Stimulated activated CD8-positive, alpha-beta memory T cell treated with anti-CD3 and anti-CD28 coated beads, Interleukin-2, amount 100 ng/mL, for 48 hours (primary cell): ENCODE measurements at places on chromosomes 2 and 18.

DNA sequence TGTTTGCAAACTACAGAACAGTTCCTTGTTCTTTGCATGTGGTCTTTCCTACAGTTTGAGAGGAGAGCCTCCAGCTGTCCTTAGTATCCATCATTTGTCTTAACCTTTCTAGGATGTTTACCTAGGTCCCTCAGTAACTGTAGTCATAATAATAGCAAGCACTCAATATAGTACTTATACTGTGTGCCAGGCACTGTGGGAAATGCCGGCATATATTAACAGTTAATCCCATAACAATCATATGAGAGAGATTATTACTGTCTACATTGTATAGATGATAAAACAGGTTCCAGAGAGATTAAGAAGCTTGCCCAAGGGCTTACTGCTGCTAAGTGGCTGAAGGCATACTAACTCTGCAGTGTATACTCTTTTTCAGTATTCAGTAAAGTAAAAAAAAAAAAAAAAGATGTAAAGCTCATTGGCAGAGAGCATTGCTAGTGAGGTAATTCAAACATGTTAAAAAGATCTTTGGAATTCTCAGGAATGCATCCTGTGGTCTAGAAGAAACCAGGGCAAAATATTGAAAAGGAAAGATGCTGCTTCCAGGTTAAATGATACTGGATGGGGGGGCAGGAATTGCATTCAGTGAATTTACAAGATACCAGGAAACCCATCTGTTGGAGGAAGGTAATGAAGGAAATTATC lies 72.3 kb downstream of the SPTBN1 start:
- DNase-seq: no peak

DNA sequence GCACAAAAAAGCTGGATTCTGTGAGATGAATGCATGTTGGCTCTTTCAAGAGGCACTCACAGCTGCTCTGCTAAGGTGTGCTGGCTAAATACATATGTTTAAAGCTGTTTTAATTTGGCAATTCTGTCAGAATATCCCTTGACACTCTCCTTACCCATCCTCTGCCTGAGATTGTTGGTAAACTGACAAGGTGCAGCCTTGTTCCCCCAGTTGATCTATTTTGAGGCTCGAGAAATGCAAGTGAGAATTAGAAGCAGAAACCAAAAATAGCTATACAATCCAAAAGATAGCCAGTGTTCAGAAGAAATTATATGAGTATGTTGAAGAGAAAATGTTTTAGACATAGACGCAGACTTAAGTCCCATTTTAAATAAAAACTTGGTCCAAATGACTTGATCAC lies 971.7 kb upstream of the GYPC start:
- no peak for DNase-seq

- DNase-seq: no peak
These were observed 517 bp downstream of the GCFC2 start for GRCh38 chr2:75710220-75710576.

- DNase-seq: no peak
These were observed 2.7 kb downstream of the MIB1 start for GRCh38 chr18:21743166-21743832.

GRCh38 chr18:79498662-79499061 lies 102.9 kb downstream of the NFATC1 start:
- DNase-seq: no peak

DNA sequence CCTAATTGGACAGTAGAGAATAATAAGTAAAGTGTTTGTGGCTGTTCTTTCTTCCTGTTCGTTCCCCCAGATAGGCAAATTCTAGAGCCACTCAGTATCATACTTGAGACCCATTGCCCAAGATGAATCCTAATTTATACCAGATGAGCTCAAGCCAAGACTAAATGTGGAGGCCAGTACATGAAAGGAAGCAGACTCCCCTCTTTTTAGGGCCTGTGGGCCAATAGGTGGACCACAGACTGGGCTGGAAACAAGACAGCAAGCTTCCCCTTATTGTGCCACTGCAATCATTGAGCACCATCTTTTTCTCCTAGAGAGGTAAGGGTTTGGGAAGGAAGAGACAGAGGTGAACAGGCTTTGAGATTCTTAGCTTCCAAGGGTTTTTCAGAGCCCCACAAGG lies 141.9 kb downstream of the MGAT5 start:
- DNase-seq: no peak

DNA sequence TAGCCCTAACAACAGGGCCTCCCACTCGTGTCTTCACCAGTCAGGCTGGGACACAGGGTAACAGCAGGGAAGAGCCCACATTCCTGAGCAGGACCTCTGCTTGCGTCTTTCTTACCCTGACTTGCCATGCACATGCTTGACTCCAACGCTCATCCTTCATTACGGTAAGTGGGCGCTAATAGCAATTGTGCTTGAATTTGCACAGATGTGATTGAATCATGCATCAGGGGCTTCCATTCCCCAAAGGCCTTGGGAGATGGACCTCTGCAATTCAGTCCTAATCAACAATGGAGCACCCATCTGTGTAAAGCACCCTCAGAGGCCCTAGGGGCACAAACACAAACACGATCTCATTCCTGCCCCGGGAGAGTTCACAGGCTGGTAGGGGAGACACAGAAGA lies 13.5 kb downstream of the TEX51 start:
- no peak for DNase-seq

- no peak for DNase-seq
These were observed 8.0 kb downstream of the ATP8B1 start for GRCh38 chr18:57794951-57795728.

- DNase-seq: no peak
These were observed 135.0 kb upstream of the ARL4C start for GRCh38 chr2:234631646-234632514.

GRCh38 chr2:222708274-222708710 lies 36.8 kb downstream of the MOGAT1 start:
- DNase-seq: peak; percentile 71

- no peak for DNase-seq
These were observed 170.4 kb downstream of the NCK2 start for GRCh38 chr2:105915005-105915558.

DNA sequence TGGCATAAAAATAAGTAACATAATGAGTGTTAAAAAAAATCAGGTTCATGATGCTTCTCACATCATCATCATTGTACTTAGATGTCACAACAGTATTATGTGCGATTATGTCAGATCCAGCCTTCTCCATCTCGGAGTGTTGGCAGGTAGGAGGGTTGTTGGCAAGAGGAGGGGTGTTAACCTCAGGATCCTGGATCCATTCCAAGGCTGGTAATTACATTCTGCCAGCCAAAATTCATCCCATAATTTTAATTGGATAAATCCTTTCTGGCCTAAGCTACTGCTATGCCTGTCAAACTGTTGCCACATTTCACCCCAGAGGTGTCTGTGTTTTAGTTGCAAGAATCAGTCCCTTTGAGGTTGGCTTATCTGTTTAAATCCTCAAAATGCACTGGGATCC lies 891 bp upstream of the FTCDNL1 start:
- DNase-seq: no peak

- DNase-seq: no peak
These were observed 202.1 kb downstream of the CYP26B1 start for GRCh38 chr2:71945603-71945959.

GRCh38 chr2:88126772-88127637 lies 857 bp downstream of the FABP1 start:
- no peak for DNase-seq

GRCh38 chr2:153823880-153824279 lies 47.8 kb upstream of the GALNT13 start:
- no peak for DNase-seq

GRCh38 chr2:152466980-152467676 lies 132.2 kb downstream of the FMNL2 start:
- DNase-seq: no peak

DNA sequence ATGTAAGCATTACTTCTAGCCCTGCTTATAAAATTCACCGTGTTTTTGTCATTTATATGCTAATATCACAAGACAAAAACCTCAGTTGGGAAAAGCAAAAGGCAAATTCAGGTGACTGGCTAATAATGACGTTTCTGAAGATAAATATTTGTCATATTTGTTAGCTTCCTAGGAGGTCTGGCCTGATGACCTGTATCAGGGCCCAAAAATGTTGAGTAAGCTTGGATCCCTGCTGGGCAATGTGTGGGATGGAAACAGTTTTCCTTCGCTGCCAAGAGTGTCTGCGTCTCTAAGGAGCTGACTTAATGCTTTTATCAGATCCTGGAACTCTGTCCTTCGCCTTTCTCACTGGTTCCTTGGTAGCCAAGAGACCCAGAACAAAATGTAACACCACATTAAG lies 230.1 kb upstream of the PXDN start:
- no peak for DNase-seq

DNA sequence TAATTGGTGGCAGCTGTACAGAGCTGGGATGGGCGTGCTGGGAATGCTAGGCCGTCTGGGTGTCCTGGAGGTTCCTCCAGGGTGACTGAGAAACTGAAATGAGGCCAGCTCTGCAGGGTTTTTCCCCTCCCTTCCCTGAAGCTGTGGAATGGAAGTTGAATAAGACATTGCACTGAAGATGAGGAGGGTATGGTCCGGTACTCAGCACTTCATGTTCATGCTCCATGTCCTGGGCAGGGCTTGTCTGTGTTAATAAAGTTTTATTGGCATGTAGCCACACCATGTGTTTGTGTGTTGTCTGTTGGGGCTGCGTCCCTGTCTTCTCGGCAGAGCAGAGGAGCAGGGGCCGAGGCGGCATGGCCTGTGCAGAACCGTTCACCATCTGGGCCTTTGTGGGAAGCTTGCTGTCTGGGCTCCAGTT lies 154.0 kb downstream of the LDLRAD4 start:
- no peak for DNase-seq

- no peak for DNase-seq
These were observed 57.7 kb downstream of the TSHZ1 start for GRCh38 chr18:75268364-75268646.

- no peak for DNase-seq
These were observed 17.3 kb downstream of the PIK3C3 start for GRCh38 chr18:41972067-41972925.

DNA sequence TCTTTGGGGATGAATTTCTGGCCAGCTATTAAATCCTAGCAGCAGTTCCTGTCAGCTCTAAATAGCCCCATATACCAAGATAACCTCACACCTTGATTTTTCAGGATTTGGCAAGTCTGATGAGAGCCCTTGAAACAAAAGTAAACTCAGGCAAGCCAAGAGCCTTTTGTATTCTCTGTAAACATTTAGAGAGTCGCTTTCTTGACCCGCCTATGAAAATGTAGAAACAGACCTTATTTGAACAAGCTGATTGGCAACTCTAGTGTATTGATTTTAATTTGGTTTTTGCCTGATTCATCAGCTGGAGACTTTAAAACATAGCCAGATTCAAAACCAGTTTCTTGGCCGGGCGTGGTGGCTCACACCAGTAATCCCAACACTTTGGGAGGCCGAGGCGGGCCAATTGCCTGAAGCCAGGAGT lies 43.4 kb downstream of the CABLES1 start:
- DNase-seq: no peak

DNA sequence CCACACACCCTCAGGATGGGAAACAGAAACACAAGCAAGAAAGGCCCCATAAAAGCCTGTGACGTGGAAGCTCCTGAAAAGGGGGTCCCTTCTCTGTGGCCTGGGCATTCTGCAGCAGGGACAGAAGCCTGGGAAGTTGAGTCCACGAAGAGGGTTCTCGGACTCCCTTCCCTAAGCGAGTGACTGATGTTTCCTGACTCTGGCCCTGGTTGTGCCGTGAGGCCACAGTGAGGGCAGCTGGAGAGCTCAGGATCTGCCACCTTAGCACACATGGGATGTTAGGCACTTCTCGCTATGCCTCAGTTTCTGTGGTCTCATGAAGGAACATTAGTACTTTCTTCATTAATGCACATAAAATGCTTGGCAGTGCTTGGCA lies 87.2 kb upstream of the ZFP36L2 start:
- DNase-seq: no peak

DNA sequence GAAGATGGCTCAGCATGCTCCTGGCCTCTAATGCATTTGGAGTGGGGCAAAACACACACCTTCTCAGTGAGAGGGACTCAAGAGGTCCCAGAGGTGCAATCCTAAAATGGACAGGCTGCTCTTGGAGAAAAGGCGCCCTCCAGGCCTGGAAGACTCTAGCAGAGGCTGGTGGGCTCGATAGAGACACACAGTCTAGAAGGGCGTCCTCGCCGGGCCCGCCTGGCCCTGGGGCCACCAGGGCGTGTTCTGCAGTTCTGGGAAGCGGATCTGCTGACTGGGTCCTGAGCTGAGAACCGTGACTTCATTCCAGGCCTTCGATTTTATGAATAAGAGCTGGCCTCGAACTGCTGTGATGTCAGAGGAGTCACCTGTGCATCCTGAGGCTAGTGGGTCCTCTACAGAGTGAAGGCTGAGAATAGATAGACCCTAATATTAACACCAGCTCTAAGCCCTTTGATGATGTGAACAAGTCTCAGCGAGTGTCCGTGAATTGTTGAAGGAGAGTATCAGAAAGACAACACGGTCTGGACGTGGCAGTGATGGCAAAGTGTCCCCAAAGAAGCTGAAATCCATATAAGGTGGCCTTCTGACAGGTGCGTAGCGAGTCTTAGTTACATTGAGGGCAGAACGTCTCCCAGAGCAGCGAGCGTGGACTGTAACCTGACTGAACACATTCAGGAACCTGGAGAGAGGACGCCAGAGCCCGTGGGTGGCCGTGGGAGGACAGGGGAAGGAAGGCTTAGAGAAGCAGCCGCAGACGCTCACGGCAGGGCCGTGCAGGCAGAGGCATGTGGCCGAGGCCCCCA lies 136.9 kb downstream of the PTGR3 start:
- DNase-seq: no peak

- DNase-seq: no peak
These were observed 2.0 kb upstream of the GAL3ST2 start for GRCh38 chr2:241774419-241775222.

- no peak for DNase-seq
These were observed 434.9 kb upstream of the LYPD1 start for GRCh38 chr2:133104871-133105270.

GRCh38 chr2:12720278-12720620 lies 3.5 kb downstream of the TRIB2 start:
- DNase-seq: no peak

GRCh38 chr2:217993817-217994463 lies 8.9 kb downstream of the TNS1 start:
- peak; percentile 56 for DNase-seq

GRCh38 chr2:102033750-102034682 lies 42.3 kb downstream of the IL1R2 start:
- DNase-seq: no peak

DNA sequence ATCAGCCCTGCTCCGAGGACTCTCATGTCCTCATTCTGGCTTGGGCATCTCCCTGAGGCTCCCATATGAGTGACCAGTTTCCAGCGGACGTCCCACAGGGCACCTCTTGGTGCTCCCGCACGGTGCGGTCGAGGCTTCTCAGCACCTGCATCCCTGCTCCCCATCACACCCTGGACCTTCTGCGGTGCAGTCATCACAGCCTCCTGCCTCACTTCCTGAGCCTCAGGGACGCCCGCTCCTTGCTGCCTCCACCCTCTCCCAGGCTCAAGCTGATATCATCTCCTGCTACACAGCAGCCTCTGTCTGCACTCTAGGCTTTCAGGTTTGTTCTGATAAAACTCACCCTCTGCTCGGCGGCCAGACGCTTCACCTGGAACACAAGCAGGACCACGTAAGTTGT lies 185.0 kb downstream of the TMEM18 start:
- DNase-seq: no peak

- DNase-seq: no peak
These were observed 714.6 kb downstream of the MBD2 start for GRCh38 chr18:53509886-53510285.

- DNase-seq: no peak
These were observed 456.5 kb downstream of the METTL4 start for GRCh38 chr18:2114765-2115164.

- DNase-seq: no peak
These were observed 680.1 kb upstream of the RAB6C start for GRCh38 chr2:129299338-129299737.
